NCI-H2081 (cell line): ENCODE measurements at places on chromosomes 16 and 17.

DNA sequence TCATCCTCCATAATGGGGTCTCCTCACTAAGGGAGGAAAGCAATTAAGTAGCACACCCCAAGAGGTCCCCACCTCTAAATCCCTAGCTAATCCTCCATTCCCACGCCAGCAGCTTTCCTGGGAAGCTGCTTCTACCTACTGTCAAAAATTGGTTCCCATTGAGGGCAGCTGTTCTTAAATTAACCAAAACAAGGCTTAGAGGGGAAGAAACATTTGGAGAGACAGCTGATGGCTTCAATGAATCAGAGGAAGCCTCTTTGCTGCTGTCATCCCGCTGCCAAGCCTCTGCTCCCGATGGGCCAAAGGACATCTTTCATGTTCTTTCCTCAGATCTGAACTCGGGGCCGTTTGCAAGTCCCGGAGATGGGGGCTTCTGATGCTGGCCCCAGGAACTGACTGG lies 26.6 kb downstream of the AIPL1 start:
- no peak for DNase-seq

DNA sequence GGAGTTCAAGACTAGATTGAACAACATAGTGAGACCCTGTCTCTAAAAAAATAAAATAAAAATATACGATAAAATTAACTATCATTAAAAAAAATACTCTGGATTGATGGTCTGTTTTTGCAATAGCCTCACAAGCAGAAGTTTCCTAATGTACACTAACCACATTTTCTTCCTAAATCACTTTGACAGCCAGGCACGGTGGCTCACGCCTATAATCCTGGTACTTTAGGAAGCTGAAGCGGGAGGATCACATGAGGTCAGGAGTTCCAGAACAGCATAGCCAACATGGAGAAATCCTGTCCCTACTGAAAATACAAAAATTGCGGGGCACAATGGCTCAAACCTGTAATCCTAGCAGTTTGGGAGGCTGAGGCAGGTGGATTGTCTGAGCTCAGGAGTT lies 64.7 kb downstream of the HELZ start:
- DNase-seq = no peak

- no peak for DNase-seq
These were observed 2.9 kb upstream of the IL32 start for GRCh38 chr16:3062553-3062952.

DNA sequence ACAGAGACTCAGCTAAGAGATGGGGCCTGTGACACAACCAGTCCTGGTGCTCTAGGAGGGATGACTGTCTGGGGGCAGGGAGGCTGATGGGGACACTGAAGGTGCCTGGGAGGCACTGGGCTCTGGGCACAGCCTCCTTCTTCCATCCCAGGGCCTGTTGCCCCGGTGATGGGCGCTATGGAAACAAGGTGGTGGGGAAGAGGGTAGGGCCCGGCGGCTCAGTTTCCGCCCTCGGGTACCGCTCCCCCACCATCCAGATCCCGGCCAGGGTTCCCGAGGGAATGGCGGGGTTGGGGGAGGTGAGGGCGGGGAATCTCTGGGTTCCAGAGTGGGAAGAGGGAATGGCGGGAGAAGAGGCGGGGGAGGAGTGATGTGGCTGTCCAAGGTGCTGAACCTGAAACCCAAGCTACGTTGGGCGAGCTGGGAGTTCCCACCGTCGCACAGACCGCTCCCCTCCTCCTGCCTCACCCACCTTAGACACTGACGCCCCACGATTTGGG lies 981 bp downstream of the KCNH4 start:
- DNase-seq = peak; percentile 27

- DNase-seq = no peak
These were observed 23.3 kb downstream of the LIMD2 start for GRCh38 chr17:63676584-63676983.

- DNase-seq = no peak
These were observed 22.2 kb downstream of the CACNA1G start for GRCh38 chr17:50582741-50583140.

- DNase-seq = no peak
These were observed 85.1 kb downstream of the METRNL start for GRCh38 chr17:83164490-83164889.

DNA sequence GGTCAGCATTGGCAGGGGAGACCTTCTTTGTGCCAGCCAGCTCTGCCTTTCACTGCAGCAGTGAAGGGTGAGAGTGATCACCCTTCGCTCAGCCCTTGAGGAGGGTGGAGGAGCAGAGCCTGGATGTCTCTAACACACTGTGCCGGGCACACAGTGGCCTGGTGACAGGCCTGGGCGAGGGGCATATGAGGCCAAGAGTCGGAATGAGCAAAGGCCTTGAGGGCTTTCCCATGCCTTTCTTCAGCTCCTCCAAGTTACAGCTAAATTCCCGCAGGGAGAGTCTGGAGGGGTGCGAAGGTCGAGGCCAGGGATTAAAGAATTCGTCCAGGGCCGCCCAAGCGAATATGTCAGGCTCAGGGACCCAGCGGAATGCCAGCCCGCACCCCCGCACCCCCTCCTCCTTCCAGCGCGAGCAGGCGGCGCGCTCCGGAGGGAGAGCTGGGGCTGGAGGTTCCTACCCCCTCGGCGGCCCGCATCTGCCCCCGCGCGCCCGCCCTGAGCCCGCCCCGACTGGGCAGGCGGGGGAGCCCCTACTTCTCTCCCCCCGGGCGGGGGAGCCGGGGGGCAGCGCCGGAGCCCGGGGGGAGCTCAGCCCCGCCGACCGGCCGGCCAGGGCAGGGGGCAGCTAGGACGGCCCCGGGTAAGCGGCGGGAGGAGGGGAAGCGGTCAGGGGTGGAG lies at the start of gene RASL10B:
Gene RASL10B, plus strand, starts transcription at position 401 of the 678 bp plus-strand sequence. CDS start 3,546 bp downstream, outside the sequence.
- DNase-seq = peak; percentile 64

DNA sequence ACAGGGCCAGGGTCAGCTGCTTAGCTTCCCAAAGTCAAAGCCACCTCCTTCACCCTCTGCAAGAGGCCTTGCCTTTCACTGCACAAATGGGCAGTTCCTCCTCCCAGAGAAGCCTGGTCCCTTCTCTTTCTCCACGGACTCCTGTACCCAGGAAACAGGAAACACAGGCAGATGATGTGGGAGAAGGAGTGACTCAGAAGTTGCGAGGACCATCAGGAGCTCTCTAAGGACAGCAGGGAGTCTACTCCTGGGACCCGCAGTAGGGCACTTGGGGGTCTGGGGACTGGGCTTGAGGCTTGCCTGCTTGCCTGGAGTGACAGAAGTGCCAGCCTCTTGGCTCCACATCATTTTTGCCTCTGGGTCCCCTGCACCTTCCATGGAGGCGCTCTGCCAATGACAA lies 47.4 kb upstream of the KSR1 start:
- DNase-seq = no peak

DNA sequence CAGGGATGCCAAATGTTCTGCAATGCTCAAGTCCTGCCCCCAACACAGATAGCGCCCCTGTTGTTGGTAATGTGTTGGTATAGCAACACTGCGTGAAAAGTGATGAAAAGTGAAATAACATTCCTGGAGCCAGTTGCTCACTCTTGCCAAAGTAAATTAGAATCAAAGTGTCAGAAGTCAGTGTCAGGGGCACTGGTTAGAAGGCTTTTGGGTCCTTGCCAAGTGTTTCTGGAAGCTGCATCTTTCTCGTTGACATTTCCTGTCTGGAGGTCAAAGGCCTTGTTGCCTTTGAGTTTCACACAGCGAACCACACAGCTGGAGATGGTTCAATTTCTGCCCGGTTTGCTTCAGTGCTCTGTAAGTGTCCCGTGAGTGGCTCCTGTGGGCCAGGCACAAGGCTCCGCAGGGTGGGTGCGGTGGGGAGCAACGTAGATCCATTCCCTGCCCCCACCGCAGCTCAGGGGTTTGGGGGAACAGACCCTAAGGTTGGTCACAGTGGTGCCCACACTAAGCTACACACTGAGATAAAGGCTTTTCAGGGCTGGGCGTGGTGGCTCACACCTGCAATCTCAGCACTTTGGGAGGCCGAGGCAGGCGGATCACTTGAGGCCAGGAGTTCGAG lies 3.6 kb upstream of the SLC16A5 start:
- DNase-seq = no peak

GRCh38 chr17:80850817-80851216 lies 140.8 kb upstream of the CHMP6 start:
- peak; percentile 22 for DNase-seq

GRCh38 chr16:16934660-16935059 lies 536.1 kb downstream of the XYLT1 start:
- DNase-seq = no peak

- no peak for DNase-seq
These were observed 31.9 kb downstream of the EPN2 start for GRCh38 chr17:19269106-19269505.

GRCh38 chr17:42878123-42878880 lies 22.3 kb upstream of the G6PC1 start:
- no peak for DNase-seq

DNA sequence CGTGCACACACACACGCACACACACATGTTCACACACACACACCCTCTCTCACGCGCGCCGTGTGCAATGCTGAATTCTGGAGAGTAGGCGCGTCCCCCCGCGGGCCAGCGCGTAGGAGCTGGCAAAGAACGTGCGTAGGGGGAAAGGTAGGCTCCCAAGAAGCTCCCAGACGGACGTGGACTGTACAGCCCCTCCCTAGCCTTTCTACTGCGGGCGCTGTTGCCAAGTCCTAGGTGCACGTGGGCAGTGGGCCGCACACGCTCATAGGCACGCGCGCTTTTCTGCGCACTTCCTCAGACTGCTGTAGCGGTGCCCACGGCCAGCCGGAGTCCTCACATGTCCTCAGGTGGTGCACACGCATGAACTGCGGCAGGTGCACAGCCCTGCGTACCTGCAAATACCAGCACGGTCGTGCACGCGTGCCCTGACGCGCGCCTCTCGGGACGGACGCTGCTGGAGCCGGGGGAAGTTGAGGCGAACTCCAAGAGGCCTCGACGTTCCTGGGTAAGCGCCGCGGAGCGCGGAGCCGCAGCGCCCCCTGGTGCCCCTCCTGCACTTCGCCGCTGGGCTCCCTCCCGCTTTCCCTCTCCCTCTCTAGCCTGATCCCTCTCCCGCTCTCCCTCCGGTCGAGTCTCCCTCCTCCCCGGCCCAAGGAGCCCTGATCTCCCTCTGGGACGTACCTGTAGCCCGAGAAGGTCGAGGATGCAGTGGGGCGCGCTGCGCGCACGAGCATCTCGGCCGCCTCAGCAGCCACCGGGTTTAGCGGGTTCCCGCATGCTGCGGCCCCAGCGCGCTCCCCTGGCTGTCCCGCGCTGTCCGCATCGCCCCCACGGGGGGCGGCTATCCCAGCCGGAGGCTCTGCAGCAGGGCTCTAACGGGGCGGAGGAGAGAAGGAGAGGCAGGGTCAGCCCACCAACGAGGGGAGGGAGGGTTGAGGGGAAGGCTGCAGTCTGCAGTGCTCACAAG lies 749 bp downstream of the GRIN2A start:
- no peak for DNase-seq

DNA sequence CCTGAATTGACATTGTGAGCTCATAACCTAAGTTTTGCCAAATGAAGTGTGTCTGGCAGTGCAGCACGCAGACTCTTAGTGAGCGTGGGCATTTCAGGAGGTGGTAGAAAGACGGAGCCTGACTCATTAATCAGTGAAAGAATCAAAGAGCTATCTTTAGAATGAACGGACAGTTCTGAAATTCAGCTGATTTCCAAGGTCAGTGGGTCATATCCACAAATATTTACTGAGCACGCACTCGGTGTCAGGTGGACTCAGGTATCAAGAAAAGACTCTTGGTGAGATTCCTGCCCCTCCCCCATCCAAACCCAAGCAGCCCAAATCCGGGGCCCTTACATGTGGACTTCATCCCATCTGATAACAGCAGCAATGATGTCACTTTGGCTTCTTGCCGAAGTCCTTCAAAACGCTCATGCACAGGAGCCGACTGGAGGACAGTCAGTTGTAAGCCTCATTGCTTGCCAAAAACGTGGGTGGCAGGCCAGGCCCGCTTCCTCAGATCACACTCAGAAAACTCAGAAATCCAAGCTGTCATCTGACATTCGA lies 185.8 kb downstream of the HS3ST3A1 start:
- DNase-seq = no peak

DNA sequence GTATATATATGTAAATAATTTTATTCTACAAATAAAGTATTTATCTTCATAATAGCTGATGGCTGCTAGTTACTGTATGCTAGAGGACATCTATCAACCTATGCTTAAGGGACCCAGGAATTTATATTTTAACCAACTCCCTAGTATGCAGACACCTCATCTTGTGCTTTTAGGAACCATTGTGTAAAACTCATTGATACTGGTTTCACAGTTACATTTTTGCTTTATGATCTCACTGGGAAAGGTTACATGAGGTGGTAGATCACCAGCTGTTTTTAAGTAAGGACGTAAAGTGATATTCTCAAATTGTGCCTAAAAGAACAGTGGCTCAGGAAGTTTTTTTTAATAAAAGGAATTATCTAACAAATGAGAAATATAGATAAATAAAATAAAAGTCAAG lies 56.4 kb downstream of the VMP1 start:
- DNase-seq = no peak

GRCh38 chr16:55481023-55481422 lies 2.0 kb downstream of the MMP2 start:
- no peak for DNase-seq

DNA sequence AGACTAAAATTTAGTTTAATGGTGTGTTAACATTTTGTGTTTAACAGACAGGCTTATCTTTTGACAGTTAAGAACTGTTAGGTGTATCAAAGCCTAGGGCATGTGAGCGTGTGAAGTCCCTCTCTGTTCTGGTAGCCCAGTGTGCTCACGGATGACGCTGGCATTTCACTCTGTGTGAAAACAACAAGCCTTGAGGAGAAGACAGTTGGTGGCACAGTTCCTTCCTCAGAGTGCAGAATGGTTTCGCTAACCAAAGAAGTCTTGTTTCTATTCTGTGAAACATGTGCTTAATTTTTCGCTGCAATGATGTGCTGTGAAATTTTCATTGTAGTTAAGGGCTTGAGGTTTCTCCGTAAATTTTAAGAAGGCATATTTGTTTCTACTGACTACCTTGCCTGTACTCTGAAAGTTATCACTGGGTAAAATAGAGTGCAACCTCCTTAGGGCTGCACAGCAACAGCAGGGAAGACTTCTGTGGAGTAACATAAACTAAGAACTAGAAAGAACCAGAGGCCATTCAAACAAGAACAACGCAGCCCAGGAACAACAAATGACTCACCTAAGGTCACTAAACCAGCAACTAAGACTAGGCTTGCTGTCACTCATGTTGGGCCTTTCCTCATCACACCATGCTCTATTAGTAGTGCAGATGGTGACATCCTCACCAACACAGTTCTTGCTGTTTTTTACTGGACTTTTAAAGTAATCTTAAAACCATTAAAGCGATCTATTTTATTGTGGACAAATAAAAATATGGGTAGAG lies 33.4 kb downstream of the BRD7 start:
- DNase-seq = no peak

- no peak for DNase-seq
These were observed 208.9 kb upstream of the WSCD1 start for GRCh38 chr17:5861246-5861645.

DNA sequence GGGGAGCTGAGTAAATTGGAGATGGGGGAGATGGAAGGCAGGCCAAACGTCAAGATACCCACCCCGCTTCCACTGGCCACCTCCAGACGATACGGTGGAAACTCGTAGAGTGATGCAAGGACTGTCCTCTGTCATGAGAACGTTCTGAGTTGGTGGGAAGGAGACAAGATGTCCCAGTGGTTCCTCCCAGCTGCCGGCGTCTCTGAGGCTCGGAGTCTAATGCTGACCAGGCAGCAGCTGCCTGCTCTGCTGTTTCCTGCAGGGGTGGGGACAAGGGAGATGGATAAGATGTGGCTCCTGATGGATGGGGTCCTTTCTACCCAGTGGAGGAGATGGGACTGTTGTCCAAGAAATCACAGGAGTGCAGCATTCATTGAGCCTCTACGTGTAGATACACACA lies 28.2 kb upstream of the C1QL1 start:
- DNase-seq = no peak
